ENCODE measurements at places on chromosomes 3 and 15.

DNA sequence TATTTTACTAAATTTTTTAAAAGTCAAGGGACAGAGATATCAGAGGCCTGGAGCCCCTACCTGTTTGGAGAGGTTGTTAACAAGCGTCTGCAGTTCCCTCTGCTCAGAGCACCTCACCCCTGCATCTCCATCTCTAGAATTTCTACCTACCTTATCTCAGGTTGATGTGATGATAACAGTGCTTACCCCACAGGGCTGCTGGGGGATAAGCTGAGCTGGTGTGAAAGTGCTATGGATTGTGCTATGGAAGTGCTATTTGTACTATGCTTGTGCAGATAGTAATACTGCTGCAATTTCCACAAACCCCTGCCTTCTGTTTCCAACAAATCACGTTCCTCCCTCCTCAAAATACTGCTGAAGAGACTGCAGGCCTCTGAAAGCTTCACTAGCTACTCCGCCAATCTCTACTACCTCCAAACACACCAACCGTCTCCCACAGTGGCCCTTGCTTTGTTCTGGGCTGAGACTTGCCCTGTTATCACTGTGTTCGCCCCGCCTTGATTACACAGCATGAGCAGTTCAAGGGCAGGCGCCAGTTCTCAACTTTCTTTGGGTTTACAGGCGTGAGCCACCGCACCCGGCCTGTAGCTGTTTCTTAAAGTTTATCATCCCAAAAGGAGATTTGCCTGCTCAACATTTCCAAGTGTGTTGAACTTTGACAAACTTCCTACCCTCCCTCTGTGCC lies 28.4 kb upstream of the PARL start:
- DNase-seq = no peak

DNA sequence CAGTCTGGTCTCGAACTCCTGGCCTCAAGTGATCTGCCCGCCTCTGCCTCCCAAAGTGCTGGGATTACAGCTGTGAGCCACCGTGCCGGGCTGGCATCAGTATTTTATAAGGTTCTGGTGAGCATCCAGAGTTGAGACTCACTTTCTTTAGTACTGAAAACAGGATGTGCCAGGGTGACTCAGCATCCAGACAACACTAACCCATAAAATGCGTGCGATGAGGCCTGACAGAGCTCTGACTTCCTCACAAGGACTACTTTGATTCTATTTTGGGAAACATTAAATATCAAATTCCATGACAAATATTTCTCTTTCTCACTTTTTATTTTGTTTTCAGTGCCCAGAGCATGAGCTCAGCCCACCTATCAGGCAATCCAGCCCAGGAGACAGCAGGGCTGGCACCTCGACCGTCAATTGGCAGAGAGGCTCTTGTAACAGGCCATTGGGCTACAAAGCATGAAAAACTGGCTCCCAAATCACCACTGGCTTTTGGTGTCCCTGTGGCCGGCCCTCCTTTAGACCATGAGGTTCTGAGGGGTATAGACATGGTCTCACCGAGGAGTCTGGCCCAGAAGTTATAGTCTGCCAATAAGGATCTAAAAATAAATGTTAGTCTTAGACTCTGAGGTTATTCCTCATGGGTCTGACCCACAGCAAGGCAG lies 75.0 kb downstream of the FEM1B start:
- DNase-seq = peak; percentile 87

- DNase-seq = no peak
Observed at GRCh38 chr3:9679476-9680080, 24.1 kb upstream of the CPNE9 start.

DNA sequence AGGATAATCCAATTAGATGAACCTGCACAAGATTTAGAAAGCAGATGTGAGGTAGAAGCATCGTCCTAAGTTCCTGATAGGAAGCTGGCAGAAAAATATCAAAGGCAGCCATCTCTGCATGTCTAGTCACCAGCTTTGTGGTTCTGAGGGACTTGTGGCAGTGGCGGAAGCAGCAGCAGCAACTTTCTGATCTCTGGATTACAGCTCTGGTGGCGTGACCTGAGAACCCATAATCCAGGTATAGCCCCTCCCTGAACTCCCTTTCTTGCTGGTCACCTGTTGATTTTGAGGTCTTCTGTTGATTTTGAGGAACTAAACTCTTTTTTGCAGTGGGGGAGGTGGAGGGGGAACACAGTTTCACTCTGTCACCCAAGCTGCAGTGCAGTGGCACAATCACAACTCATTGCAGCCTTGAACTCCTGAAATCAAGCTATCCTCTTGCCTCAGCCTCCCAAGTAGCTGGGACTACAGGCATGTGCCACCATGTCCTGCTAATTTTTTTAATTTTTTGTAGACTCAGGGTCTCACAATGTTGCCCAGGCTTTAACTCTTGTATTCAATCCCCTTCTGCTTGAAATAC lies 7.9 kb downstream of the FSIP1 start:
- no peak for DNase-seq

DNA sequence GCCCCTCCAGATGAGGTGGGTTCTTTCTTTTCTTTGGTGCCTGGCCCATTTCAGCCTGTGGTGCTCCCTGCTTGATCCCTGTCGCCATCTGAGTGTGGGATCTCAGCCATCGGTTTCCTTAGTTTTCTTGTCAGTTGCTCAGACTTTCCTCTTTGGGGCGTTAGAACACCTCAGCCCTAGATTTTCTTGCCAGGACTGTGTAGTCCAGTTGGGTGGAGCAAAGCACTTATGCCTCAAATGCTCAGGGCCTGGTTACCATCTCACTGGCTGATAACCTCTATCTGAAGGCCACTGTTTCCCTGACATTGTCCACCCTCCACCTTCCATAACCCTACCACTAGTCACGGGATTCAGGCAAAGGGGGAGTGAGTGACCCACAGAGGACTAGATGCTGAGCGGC lies 208.7 kb upstream of the BHLHE40 start:
- no peak for DNase-seq

GRCh38 chr15:67115586-67115969 lies 50.2 kb downstream of the SMAD3 start:
- peak; percentile 50 for DNase-seq

DNA sequence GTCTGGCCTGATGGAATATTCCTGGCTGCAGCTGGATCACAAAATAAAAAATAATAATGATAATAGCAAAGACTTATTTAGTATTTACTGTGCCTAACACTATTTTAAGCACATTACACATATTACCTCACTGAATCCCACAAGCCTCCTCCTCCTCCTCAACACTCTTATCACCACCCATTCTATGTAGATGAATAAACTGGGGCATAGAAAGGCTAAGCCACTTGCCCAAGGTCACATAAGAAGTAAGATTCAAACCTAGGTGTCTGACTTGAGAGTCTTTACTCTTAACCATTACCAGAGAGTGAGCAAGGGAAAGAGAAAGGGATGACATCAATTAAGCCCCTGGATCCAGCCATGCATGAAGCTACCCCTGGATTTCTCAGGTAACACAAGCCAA lies 493.1 kb downstream of the SHQ1 start:
- no peak for DNase-seq

Data from suppressor macrophage treated with lipopolysaccharide for 1 hour (primary cell).